ENCODE measurements at places on chromosomes 12 and 14.

DNA sequence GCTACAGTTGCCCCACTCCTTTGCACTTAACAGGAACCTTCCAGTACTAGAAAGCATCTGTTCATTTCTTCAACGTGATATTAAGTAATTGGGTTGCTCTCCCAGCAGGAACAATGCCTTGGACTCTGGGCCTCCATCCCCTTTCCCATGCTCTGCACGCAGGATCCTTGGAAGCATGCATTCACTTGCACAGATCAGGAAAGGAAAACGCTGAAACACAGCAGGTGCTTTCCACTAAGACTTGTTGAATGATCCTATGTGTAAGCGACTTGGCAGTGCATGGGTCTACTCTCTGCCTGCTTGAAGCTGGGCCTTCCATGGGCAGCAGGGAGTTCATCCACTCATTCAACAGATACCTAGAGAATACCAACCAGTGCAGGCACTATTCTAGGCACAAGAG is 2.3 kb downstream of the LTBP2 start:
- DNase-seq = no peak

- DNase-seq = no peak
Observed at GRCh38 chr12:39272871-39273655, 169.9 kb downstream of the KIF21A start.

DNA sequence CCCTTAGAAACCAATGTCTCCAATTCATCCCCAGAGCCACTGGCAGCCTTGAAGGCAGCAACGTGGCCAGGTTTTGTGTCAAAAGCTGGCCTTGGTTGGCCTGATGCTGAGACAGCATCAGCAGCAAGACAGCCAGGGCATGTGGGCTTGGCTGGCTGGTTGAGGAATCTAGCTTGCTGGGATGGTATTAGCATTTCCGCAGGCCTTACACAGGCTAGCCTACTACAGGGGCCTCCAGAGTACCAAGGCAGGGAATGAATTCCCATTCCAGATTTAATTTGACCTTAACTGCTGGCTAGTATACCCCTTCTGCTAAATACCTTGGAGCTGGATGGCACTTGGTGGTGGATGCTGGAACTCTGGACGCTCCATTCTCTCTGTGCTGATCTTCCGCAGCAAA is 15.8 kb downstream of the NGDN start:
- no peak for DNase-seq

GRCh38 chr14:85399186-85399585 is 130.8 kb upstream of the FLRT2 start:
- no peak for DNase-seq

DNA sequence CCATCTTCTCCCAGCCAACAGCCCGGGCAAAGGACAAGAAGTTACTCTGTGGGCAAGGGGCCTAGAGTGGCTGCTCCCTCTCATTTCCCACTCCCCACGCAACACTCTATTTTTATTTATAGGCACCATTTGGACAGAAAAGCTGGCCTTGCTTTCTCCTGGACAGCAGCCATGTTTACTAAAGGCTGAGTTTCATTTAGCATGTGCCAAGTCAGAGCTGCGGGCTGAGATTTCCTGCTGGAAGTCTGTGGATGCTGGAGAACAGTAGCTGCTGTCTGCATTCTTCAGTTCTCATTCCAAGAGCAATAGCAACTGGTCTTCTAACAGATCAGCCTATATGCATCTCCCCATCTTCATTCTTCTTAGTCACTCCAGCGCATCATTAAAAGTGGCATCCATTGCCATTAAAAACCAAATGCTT is 8.3 kb downstream of the COL2A1 start:
- DNase-seq = no peak

DNA sequence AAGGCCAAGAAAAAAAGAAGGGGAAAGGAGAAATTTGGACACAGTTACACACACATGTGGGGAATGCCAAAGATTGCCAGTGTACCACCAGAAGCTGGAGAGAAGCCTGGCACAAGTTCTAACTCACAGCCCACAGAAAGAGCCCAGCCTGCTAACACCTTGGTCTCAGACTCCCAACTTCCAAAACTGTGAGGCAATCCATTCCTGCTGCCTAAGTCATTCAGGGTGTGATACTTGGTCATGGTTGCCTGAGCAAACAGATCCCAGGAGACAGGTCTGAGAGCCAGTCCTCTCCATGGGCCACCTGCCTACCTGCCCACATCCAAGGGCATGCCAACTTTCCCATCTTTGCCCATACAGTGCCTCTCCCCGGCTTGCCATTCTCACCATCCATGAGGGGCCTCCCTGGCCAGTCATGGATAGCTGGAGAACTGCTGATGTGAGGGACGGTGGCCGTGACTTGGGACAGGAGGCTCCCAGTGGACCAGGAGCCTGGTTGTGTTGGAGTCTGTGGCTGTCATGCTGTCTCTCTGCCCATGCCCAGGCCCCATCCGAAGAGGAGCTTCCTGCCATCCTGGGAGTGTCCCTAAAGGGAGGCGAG is 198.0 kb upstream of the RTL1 start:
- DNase-seq = no peak

DNA sequence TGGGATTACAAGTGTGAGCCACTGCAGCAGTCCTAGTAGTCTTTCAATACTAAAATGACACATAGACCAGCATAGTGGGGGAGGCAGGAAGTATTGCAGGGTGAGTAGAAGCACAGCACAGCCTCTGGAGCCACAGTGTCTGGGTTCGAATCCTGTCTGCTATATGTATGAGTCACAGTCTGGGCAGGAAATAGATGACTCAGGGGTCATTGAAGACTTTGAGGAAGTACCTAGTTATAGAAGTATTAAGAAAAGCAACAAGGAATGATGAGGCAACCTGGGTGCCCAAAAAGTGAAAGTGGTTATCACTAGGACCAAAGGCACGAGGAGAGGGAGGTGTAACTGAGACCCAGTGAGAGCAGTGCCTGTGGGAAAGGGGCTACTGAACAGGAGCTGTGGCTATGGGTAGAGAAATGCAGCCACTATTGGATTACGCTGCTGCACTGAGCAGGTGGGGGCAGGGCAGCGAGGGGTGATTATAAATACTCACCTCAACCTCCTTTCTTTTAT is 124.0 kb downstream of the PDE3A start:
- DNase-seq = no peak

- no peak for DNase-seq
Observed at GRCh38 chr12:15977999-15978951, 67.1 kb downstream of the DERA start.

DNA sequence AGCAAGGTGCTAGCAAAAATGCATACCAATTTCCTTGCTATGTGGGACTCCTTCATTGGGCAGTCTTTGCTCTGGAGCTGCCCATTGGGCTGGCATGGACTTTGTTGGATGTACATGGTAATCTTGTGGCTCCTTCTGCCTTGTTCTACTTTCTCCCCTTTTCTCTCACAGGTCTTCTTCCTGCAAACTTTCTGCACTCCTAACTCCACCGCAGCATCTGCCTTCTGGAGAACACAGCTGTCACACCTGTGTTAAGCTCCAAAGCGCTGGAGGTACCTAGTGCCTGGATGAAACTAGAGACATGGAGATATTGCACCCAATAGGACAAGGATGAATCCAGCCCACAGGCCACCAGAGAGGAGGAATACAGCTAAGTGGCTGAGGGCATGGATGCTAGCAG is 60.7 kb upstream of the CCND2 start:
- DNase-seq = no peak

DNA sequence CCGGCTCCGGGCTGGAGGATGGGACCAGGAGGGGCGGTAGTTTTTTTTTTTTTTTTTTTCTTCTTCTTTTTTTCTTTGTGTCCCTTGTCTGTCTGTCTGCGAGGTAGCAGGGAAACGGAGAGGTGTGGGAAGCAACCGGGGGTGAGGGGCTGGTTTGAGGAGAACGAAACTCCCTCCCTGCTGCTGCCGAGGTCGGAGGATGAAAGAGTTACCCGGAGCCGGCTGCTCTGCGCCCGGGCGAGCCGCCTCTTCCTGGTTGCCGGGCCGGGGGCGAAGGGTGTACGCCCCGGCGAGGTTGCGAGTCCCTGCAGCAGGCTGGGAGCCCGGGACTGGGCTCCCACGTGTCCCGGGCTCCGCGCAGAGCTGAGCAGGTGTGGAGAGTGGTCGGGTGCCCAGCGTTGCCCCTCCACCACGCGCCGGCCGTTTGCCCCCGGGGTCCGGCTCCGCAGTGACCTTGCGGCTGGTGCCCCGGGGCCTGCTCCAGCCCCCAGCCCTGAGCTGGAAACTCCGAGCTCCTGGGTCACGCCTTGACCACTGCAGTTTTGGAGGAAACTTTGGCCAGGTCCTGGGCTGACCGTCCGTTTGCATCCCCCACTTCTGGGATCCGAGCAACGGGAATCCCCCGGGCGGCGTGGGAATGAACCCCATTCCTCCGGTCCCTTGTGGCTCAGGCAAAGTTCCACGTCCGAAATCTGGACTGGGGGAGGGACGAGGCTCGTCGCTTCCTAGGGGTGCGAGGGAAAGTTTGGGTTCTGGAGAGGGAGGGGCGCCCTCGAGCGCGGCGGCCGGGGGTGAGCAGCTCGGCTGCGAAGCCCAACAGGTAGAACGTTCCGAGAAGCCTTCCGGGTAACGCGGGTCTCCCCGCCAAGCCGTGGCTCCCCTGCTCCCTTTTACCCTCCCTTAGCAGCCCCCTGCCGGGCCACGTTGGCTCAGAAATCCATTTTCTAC is 1.3 kb downstream of the CHST11 start:
- DNase-seq = peak; percentile 18

DNA sequence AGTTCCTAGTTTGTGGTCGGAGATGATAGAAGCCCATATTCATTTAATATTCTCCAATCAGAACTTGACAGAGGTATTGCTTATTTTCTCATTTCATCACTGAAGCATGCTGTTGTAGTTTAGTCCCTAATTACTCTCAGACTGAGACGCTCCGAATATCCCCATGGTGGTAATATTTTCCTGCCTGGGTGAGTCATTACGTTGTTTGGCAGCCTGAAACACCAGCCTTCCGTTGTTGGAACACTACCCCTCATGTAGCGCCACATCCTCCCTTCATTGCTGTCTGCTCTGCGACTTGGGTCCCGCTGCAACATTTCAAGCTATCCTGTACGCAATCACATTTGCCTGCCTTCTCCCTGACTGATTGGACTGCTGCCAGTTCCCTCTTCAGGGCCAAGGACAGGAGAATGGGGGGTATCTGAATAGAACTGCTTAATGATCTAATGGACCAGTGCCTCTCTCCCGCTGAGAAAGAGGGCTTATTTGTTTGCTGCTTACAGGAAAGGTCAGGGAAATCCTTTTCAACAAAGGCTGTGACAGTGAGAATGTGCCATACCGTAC is 369.1 kb downstream of the NPAS3 start:
- no peak for DNase-seq

DNA sequence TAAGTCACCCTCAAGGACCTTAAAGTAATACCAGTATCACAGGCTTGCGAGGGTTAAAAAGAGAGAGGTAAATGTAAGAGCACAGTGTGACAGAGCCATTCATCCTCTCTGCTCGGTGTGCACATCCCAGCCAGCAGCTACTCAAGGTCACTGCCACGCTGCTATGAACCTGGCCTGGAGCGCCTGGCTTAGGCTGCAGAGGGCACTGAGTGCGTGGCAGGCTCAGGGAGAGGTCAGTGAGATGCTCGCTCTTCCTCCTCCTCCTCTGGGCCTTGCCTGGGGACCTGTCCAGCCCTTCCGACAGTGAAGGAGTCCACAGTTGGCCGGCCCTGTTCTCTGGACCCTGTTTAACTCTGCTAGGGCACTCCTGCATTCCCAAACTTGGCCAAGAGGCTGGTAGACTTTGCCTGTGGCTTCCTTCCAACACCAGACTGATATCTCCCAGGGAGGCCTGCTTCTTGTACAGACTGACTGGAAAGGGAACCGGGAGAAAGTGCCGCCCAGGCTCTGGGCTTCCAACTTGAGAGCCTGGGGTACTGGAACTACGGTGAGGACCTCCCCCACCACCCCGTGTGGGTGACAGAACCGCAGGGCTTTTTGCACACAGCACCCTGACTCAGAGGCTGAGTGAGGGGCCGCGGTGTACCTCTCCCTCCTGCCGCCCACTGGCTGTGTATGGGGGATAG is 62.6 kb upstream of the CORO1C start:
- DNase-seq = no peak

- no peak for DNase-seq
Observed at GRCh38 chr12:100528471-100529127, 44.9 kb upstream of the GAS2L3 start.

GRCh38 chr12:108304633-108305032 is 34.5 kb downstream of the CMKLR1 start:
- DNase-seq = no peak

DNA sequence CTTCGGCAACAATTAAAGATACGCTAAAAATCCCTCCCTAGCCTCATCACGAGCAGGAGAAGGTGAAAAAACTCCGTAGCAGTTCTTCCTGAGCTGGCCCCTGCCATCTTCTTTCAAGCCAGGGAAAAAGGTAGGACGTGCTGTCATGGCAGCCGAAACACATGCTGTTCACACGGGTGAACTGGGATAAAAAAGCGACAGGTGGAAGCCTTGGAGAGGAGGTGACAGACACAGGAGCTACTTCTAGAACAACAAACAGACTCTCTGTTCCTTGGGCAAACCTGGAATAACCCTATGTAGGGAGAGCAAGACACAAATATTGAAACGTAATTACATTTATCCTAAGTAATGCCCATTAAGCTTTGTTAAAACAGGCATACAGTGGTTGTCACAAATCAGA is 81.3 kb downstream of the KCNK10 start:
- no peak for DNase-seq

DNA sequence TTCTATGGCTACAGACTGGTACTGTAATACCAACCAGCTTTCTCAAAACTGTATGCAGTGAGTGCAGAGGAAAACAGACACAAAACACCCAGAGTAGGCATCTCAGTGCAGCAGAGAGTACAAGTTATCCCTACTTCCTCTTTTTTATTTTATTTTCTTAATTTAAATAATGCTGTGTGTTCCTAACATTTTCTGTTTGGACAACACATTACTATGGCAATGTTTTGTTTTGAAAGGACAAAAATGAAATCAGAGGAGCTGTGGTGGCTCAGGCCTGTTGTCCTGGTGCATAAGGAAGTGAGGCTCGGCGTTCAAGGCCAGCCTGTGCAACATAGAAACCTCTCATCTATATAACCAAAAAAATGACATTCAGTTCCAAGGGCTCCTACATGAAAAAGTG is 33.7 kb upstream of the SELPLG start:
- no peak for DNase-seq

- DNase-seq = no peak
Observed at GRCh38 chr12:14771651-14772137, 31.6 kb downstream of the WBP11 start.

- DNase-seq = no peak
Observed at GRCh38 chr14:36946872-36947271, 225.5 kb downstream of the SLC25A21 start.
